ENCODE measurements at places on chromosomes 5 and 9.

GRCh38 chr5:139091439-139092156 lies 106.6 kb downstream of the SIL1 start:
- DNase-seq = no peak

- peak; percentile 87 for DNase-seq
These were observed 14.7 kb downstream of the ASTN2 start for GRCh38 chr9:117400171-117400570.

DNA sequence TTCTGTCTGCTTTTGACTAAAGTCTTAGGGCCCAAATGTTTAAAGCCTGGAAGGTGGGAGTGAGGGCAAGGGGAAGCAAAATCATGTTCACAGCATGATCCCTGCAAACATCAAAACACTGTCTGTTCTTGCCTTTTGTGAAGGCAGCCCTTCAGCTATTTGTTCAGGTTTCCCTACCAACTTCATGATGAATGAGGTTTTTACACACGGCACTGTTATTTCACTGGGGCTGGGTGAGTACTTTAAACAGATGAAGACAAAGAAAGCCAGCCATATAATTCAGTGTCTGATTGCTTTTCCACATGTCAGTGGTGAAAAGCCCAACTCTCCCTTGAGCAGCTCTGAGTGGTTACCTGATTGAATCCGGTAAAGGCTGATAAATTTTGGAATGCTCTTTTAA lies 224.7 kb upstream of the GRAMD2B start:
- peak; percentile 90 for DNase-seq

- DNase-seq = no peak
These were observed 4.5 kb upstream of the PALM2AKAP2 start for GRCh38 chr9:109775516-109775915.

GRCh38 chr9:72936266-72936665 lies 16.6 kb downstream of the ALDH1A1 start:
- DNase-seq = no peak

DNA sequence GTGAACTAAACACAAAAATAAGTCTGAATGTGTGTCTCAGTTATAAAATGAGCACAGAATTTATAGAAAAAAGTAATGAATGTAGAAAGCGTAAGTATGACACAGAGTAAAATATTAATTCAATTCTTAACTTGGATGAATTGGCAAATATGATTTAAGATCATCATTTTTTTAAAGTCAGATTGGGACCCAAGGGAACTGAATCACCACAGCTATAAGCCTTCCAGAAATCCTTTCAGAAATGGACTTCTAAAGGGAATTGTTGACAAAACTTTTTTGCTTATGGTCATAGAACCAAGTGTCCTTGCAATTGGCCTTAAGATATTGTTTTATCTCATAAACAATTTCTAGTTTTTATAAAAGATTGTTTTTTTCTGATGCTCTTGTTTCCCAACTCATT lies 495.1 kb upstream of the DAB2 start:
- no peak for DNase-seq

DNA sequence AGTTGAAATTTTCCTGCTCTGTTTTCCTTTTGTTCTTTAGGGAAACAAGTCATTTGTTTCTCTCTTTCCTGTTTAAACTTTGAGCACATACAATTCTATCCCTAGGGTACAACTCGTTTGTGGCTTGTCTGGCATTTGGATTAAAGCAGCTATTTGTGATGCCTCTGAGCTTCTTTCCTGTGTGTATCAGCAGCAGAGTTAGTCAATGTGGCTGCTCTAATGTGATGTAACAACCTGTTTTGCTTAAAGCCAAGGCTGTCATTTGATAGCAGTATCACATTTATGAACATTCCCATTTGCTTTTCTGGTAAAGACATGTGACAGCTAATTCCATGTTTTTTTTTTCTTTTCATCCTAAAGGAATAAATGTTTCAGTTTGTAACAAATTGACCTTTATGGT lies 314.3 kb upstream of the CHD1 start:
- DNase-seq = no peak

- DNase-seq = no peak
These were observed 106.7 kb upstream of the PTPN3 start for GRCh38 chr9:109604781-109605180.

- DNase-seq = no peak
These were observed 128.5 kb downstream of the CHSY3 start for GRCh38 chr5:130032807-130033206.

- no peak for DNase-seq
These were observed 216.9 kb upstream of the ZNF608 start for GRCh38 chr5:124963236-124963919.

DNA sequence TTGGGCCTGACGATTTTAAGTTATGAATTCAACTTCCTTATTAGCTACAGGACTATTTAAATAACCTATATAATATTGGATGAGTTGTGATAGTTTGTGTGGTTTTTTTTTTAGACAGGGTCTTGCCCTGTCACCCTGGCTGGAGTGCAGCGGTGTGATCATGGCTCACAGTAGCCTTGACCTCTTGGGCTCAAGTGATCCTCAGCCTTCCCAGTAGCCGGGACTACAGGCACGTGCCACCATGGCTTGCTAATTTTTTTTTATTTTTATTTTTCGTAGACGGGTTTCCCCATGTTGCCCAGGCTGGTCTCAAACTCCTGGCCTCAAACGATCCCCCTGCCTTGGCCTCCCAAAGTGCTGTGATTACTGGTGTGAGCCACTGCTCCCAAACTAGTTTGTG lies 17.6 kb downstream of the SPZ1 start:
- no peak for DNase-seq
